ENCODE measurements at places on chromosomes 2 and 18. TPM values are rescaled to one million over a fixed set of nuclear protein-coding genes. Genes with fewer than 3 reads are reported as not detected.
A peak's percentile ranks its signal among the peaks of the same experiment; 100 is the strongest.

DNA sequence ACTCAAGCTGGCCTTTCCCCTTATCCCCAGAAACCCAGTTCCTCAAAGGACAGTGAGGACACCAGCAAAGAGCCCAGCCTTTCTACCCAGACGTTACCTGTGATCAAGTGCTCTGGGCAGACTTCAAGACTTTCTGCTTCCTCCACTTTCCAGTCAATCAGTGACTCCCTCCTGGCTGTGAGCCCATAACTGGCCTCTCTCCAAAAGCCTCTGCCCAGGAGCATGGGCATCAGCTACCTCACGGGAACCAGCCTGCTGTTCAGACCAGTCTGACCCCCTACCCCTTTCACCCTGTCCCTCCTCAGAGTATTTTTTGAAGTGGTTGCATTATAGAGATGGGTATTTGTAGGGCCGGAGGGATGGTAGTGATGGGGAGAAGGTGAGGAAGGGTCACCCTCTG is 27.7 kb upstream of the CYP27A1 start:
- DNase-seq = no peak

- DNase-seq = no peak
These were observed 8.0 kb upstream of the CYP27C1 start for GRCh38 chr2:127228102-127228501.

DNA sequence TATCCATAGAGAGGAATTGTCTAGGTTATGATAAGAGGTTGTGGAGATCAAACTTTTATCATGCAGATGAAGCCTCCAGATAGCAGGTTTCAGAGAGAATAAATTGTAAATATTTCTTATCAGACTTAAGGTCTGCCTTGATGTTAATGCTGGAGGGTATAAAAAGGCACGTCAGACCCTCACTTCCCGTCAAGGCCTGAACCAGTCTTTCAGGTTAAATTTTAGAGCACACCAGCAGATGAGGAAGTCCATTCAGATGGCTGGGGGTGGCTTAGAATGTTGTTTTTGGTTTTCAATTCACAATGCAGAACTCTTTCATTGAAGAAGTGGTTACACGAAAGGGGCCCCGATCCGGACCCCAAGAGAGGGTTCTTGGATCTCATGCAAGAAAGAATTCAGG is 144.4 kb upstream of the FBXO11 start:
- DNase-seq = no peak

Gene NTSR2
- not detected for polyA plus RNA-seq

DNA sequence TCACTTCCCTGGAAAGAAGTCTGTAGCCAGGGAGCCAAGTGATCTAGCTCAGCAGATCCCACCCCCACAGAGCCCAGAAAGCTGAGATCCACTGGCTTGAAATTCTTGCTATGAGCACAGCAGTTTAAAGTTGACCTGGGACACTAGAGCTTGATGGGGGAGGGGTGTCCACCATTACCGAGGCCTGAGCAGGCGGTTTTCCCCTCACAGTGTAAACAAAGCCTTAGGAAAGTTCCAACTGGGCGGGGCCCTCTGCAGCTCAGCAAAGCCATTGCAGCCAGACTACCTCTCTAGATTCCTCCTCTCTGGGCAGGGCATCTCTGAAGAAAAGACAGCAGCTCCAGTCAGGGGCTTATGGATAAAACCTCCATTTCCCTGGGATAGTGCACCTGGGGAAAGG is 887.2 kb upstream of the LRATD1 start:
- no peak for DNase-seq

GRCh38 chr2:149799013-149799705 is 211.6 kb upstream of the MMADHC start:
- DNase-seq = peak; percentile 16

GRCh38 chr18:75592527-75592926 is 165.0 kb upstream of the SMIM21 start:
- DNase-seq = no peak

Data from mammary epithelial cell (primary cell).